Activated CD8-positive, alpha-beta T cell treated with anti-CD3 and anti-CD28 coated beads, Interleukin-2, amount 10 ng/mL, durations not matched to agents 7 days and 5 days (primary cell): ENCODE measurements at places on chromosomes 7 and 10. TPM values are rescaled to one million over a fixed set of nuclear protein-coding genes. Genes with fewer than 3 reads are reported as not detected.

PPP2R2D gene
- 37.5 TPM for total RNA-seq

BEND7 gene
- total RNA-seq = not detected

UTF1 gene
- not detected for total RNA-seq

ADRB1 gene
- 0.29 TPM for total RNA-seq

ZNF853 gene
- 1.0 TPM for total RNA-seq

DNA sequence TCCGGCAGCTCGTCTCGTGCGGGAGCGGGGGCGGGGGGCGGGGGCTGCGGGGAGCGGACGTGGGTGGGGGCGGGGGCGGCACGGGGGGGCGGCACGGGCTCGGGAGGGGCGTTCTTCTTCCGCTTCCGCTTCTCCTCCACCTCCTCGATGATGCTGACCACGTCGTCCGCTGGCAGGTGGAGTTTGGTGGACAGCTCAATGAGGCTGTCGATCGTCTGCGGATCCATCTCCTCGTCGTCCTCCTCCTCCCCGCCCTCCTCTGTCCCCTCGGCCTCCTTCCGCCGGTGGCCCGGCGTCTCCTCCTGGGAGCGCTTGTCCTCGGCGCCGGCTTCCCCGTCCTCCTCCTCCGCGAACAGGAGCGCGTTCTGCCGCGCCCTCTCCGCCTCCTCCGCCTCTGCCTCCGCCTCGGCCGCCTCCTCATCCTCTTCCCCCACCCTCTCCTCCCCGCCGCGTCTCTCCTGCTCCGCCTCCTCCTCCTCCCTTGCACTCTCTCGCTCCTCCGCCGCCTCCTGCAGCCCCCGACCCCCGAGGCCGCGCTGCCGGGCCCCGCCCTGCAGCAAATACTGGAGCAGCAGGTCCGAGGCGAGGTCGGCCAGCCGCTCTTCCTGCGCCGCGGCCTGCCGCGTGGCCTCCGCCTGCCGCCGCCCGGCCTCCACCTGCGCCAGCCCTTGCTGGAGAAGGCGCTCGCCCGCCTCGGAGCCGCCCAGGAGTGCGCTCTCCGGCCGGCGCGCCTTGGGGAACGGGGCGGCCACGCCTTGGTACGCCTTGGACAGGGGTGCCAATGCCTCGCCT is 1.9 kb downstream of the VGF start:
- DNase-seq = peak; percentile 66
- H3K36me3 ChIP-seq = peaks cover 13% of the 10 kb centered on the region
- no peak overlapping the region for H3K27ac ChIP-seq
- H3K4me3 ChIP-seq = peak overlapping the region; percentile 74
- H3K27me3 ChIP-seq = peaks cover 39% of the 10 kb centered on the region
- peaks cover 31% of the 10 kb centered on the region for H3K4me1 ChIP-seq

DNA sequence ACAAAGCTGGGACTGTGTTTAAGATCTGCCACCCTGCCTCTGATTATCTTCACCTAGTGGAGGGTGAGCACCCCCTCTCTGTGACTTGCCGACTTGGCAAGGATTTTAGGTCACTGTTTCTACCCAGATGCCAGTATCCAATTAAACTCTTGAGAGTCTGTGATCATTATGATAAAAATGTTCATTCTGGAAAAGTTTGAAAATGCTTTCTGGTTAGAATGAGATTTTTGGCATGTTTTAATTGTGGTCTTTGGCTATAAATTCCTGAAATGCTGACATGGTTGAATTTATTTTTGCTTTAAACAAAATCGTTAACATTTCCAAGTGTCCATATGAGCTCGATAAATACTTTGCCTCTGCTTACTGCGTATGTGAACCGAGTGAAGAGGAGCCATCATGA is 221.4 kb downstream of the BICC1 start:
- DNase-seq = no peak
- H3K36me3 ChIP-seq = no peaks in the 10 kb centered on the region

DNA sequence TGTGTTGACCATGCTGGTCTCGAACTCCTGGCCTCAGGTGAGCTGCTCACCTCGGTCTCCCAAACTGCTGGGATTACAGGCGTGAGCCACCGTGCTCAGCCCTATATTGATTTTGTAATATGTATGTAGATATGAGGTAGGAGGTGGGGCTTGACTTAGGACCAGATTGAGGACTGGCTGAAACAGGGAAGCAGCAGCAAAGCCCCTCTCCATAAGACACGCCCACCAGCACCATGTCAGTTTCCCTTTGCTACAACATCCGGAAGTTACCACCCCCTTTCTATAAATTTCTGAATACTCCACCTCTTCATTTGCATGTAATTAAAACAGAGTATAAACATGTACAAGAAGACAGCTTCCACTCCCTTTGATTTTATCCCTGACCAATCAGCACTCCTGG is 47.9 kb upstream of the MYL10 start:
- H3K27ac ChIP-seq = no peak overlapping the region
- H3K4me3 ChIP-seq = no peak overlapping the region
- no peak for DNase-seq
- H3K27me3 ChIP-seq = no peaks in the 10 kb centered on the region
- H3K36me3 ChIP-seq = no peaks in the 10 kb centered on the region

GRCh38 chr10:6580279-6581029 is 378 bp upstream of the PRKCQ start:
- H3K4me1 ChIP-seq = peaks cover 41% of the 10 kb centered on the region
- peak overlapping the region; percentile 97 for H3K27ac ChIP-seq
- no peaks in the 10 kb centered on the region for H3K27me3 ChIP-seq

SMO gene
- not detected for total RNA-seq

- no peak for DNase-seq
- H3K4me3 ChIP-seq = no peak overlapping the region
- H3K36me3 ChIP-seq = no peaks in the 10 kb centered on the region
- peaks cover 14% of the 10 kb centered on the region for H3K4me1 ChIP-seq
- no peak overlapping the region for H3K27ac ChIP-seq
Observed at GRCh38 chr7:91267171-91267955, 3.1 kb downstream of the FZD1 start.

DNA sequence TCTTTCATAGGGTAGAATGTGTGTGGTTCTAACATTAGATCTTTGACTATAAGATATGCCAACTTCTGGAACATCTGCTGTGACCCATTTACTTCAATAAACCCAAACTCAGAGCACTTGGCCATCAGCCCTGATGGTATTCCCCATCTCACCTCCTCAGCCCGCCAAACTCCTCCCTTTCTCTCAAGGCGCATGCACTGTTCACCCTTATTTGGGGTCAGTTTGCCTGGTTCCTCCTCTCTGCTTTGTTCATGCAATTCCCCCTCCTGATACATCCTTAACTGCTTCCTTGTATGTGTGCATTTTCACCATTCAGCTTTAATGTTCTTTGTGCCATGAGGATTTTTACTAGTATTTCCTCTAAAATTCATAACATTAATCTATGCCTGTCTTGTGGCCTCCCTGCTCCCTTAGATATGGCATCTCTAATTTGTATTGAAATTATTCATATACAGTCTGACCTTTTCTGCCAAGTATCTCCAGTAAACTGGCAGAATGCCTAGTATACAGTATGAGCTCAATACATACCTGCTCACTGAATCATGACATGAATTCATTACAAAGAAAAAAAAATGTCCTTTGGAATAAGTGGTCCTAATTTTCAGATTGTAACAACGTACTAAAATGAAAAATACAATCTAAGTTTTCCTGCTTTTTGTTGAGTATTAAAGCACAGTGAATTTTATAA is 336.8 kb upstream of the IGFBP3 start:
- H3K27ac ChIP-seq = no peak overlapping the region
- no peak overlapping the region for H3K4me3 ChIP-seq
- no peak for DNase-seq

HTRA1 gene
- total RNA-seq = not detected

DNA sequence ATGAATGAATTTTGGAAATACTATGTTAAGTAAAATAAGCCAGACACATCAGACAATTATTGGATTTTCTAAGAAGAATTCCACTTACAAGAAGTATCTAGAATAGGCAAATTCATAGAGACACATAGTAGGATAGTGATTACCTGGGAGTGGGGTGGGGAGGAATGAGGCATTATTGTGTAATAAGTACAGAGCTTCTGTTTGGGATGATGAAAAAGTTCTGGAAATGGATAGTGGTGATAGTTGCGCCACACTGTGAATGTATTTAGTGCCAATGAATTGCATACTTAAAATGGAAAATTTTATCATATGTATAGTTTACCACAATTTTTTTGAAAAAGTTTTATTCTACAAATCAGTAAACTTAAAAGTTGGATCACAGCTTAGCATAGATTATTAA is 297.2 kb upstream of the KAT6B start:
- no peaks in the 10 kb centered on the region for H3K27me3 ChIP-seq
- DNase-seq = no peak
- H3K4me3 ChIP-seq = no peak overlapping the region
- peaks cover 20% of the 10 kb centered on the region for H3K36me3 ChIP-seq
- peaks cover 6% of the 10 kb centered on the region for H3K4me1 ChIP-seq

DNA sequence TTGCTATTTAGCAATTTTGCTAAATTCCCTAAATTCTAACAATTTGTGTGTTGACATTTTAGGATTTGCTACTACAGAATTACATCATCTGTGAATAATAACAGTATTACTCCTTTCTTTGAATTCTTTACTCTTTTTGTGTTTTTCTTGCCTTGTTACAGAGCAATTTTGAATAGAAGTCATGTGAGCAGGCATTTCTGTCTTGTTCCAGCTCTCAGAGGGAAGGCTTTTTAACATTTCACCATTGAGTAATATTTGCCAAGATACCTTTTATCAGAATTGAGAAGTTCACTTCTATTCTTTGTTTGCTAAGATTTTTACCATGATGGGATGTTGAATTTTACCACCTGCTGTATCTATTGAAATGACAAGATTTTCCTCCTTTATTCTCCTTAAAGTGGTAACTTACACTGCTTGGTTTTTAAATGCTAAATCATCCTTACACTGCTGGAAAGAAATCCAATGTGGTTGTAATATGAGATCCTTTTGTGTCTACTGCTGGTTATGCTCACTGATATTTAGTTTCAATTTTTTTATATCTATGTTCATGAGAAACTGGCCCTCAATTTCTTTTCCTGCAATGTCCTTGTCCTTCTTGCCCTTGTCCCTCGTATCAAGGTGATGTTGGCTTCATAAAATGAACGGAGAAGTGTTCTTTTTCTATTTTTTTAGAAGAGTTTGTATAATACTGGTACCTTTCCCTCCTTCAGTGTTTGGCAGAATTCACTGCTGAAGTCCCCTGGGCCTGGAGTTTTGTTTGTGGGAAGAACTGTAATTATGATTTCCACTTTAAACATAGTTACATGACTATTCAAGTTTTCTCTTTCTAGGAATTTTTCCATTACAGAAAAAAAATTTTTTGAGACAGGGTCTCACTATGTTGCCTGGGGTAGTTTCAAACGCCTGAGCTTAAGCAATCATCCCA is 50.3 kb upstream of the ATP6V0A4 start:
- no peak overlapping the region for H3K27ac ChIP-seq
- peaks cover 2% of the 10 kb centered on the region for H3K27me3 ChIP-seq
- no peaks in the 10 kb centered on the region for H3K4me1 ChIP-seq
- no peaks in the 10 kb centered on the region for H3K36me3 ChIP-seq
- H3K4me3 ChIP-seq = no peak overlapping the region

DNA sequence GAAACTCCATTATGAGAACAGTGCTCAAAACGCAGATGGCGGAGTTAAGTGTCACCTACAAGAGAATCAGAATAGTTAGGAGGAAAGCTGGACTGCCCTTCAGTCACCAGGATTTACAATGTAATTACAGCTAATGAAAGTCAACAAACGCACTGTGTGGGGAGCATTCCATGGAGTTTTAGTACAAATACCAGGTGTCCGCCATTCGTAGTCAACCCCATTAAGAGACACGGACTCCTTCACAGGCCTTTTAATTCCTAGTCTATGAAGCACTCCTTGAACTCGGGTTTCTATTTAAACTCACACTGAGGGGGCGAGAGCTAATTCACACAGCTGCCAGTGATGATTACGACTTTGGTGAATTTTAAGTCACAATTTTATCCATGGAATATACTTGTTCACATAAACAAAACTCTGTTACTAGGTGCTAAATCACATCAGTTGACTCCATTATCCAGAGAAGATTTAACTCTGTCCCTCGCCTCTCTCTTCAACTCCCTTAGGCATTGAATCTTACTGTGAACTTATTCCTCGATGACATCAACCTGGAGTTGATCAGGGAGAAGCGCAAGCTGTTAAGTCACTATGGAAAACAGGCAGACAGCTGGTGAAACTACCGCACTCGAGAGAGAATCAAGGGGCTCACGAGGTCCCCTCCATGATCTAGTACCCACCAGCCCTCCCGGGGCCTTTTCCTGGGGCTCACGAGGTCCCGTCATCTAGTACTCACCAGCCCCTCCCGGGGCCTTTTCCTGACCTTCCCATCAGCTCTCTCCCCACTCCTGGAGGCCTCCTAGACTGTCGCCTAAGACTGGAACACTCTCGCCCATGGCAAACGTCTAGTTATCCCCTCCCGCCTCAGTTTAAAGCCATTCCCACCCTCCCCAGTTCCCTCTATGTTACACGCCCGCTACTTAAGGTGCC is 1.5 kb downstream of the ZFAND2A start:
- no peaks in the 10 kb centered on the region for H3K27me3 ChIP-seq
- H3K36me3 ChIP-seq = peaks cover 39% of the 10 kb centered on the region

- H3K27me3 ChIP-seq = peaks cover 4% of the 10 kb centered on the region
- no peak overlapping the region for H3K4me3 ChIP-seq
- no peaks in the 10 kb centered on the region for H3K4me1 ChIP-seq
- DNase-seq = no peak
- H3K36me3 ChIP-seq = no peaks in the 10 kb centered on the region
Observed at GRCh38 chr10:79018521-79019011, 50.2 kb upstream of the ZMIZ1 start.

- no peak overlapping the region for H3K4me3 ChIP-seq
- H3K27ac ChIP-seq = no peak overlapping the region
- no peak for DNase-seq
Observed at GRCh38 chr10:44396671-44397191, 11.8 kb upstream of the CXCL12 start.

DNA sequence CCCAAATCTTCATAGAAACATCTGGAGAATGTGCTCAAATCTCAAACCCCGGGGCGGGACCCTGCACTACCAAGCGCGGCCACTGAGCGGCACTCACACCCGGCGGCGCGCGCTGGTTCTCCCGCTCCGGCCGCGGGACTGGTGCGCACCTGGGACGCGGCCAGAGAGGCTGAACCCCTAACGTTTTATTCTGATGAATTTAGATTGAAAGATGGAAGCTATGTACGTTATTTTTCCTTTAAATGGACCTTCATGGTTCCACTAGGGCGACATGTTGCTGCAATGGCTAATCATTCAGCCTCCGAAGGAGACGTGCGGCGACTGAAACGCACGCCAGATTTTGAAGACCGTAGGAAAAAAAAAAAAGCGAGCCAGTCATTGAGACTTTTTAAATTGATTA is 107.0 kb upstream of the INSIG1 start:
- DNase-seq = peak; percentile 66
- no peaks in the 10 kb centered on the region for H3K36me3 ChIP-seq
- H3K27ac ChIP-seq = no peak overlapping the region
- H3K4me3 ChIP-seq = no peak overlapping the region

GRCh38 chr10:17456032-17456548 is 1.7 kb upstream of the ST8SIA6 start:
- no peak for DNase-seq
- H3K36me3 ChIP-seq = no peaks in the 10 kb centered on the region
- peaks cover 19% of the 10 kb centered on the region for H3K4me1 ChIP-seq
- H3K27ac ChIP-seq = no peak overlapping the region

ZNF680 gene
- total RNA-seq = 13.1 TPM

- no peak overlapping the region for H3K27ac ChIP-seq
- no peaks in the 10 kb centered on the region for H3K36me3 ChIP-seq
- H3K4me1 ChIP-seq = no peaks in the 10 kb centered on the region
Observed at GRCh38 chr7:135074096-135074495, 73.8 kb upstream of the TMEM140 start.
